G401 (cell line): ENCODE measurements at places on chromosomes 5 and 9.

GRCh38 chr5:91235271-91235694, 147.8 kb downstream of the ARRDC3 start:
- no peak for DNase-seq

DNA sequence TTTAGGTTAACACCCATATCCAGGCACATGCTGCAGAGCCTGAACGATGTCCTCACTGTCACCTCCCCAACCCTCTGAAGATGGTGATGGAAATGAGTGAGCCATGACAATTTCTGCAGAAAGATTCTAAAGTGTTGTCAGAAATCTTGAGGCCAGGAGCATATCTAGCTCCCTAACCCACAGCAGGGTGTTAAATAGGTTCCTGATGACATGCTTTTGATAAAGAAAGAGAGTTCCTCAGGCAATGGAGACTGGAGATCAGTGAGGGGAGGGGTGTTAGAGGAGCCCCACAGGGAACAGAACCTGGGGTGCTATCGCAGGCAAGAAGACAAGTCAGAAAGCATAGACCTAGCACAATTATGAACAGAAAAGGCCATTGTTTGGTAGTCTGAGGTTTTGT, 95.7 kb downstream of the ENC1 start:
- no peak for DNase-seq

DNA sequence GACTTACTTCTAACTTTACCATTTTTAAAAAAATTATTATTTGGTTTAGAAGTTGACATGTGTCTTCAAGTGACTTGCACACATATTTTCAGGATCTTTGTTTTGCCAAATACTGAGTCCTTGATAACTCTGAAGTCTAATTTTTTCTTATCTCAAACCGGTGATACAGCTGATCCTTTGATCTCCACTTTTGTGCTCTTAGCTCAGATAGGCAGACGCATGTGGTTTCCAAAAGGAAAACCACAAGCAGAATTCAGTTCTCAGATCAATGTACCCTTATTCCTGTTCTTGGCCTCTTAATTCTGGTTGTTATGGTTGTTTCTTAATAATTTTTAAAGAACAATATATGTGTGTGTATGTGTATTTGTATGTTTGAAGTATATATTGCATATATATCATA, 238.3 kb upstream of the EDIL3 start:
- no peak for DNase-seq

DNA sequence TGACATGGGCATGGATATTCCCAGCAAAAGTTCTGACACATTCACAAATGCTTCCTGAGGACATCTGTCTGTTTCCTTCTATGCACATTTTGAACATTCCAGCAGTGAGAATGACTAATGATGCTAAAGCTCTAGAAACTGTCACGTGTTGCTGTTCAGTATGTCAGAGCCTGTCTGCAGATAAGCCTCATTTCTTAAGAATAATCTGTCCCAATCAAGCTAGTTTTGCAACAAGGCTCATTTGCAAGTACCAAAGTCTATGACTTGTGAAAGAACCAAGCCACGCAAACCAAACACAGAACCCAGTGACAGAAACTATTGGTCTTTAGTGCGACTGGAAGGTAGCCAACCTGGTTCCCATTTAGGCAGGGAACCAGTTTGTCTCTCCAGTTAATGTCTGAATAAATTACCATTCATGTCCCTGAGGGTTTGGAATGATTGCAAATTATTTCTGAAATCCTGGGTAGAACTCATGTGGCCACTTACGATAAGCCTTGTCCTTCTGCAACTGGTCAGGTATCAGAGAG, 178.5 kb downstream of the C9orf152 start:
- no peak for DNase-seq

DNA sequence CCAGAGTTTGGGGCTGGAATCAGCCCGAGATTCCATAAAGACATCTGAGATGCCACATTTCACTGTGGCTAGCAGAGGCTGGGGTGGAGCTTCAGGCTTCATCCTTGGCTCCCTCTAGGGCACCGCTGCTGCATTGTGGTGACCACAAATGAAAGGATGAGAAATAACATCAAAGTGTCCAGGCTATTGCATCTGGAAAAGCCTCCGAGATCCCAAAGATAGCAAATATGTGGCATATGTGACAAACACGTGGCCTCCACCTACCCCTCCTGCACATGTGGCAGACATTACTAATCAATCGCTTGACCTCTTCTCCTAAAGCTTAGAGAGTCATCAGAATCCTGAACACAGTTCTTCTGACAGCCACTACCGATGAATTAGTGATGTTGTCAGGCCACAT, 4.5 kb downstream of the SPARC start:
- no peak for DNase-seq

DNA sequence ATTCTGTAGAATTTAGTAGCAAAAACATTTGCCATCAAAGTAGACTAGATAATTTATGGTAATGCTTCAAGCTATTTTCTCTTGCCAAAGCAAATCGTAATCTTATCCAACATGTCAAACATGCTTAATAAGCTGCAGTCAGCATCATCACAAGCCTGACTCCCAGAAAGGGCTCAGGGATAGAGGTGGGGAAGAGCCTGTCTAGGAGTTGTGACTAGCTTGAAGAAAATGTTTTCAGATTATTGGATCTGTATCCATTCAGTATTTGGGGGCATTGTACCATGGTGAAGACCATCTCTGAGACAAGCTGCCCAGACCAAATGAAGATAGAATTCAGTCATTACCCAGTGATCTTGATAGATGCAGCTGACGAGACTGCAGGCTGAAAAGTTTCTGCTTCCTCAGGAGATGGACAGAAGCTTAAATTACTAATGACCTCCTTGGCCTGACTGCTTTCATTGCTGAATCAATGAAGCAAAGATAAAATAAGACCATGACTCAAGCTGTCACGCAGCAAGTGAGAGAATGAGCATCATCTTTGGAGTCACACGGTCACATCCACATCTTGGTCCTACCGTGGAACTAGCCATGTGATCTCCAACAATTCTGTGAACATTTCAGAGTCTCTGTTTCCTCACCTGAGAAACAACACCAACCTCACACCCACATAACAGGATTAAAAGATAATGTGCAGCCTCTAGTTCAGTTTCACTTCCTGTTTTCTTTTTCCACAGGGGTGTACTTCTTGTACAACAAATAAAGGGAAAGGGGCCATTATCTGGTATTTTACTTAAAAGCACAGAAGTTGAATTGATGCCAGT, 9.4 kb downstream of the ERAP2 start:
- DNase-seq = no peak

- DNase-seq = no peak
Observed at GRCh38 chr5:96930589-96930988, 5.3 kb upstream of the LNPEP start.
